ENCODE measurements at places on chromosomes 4 and X.

DNA sequence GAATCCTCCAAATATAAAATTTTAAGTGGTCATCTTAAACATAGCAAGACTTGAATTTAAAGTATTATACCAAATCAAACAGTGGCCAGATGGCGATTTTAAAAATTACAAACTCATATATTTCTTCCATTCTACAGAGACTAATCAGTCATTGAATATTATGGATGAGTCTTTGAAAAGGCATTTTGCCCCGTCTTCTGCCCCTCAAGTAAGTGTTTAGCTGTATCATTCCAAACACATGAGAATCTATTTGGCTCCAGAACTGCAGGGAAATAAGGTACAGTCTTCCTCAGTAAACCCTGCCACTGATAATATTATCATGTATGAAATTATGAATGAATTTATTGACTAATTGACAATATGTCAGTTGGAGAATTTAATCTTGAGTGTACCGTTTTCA is 191.0 kb downstream of the SLC7A11 start:
- DNase-seq = no peak

GRCh38 chrX:71623714-71624113 is 5.4 kb upstream of the CXCR3 start:
- no peak for DNase-seq

DNA sequence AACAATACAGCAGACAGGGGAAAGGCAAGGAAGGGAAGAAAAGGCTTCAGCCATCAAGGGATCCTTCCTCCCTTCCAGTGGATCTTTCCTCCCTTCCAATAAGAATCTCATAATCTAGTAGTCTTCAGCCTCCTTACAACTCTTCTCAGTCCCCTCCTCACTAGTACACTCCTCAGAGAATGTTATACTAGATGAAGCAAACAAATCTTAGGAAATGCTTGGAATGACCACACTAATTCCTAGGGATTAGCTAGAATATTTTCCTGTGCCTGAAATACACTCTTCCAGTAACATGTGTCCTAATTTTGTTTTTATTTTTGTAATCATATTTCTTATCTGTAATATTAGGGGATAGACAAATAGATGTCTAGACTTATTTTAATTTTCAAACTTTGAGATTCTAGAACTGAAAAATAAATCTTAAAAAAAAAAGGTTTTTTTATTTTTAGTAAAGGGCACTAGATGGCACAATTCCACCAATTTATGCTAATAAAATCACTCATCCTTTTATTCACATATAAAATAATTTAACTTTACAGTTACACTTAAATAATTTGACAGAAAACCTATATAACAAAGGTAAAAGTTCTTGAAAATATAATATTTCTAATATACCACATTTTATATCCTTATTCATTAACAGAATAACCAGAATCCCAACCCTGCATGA is 7.0 kb upstream of the STPG2 start:
- no peak for DNase-seq

DNA sequence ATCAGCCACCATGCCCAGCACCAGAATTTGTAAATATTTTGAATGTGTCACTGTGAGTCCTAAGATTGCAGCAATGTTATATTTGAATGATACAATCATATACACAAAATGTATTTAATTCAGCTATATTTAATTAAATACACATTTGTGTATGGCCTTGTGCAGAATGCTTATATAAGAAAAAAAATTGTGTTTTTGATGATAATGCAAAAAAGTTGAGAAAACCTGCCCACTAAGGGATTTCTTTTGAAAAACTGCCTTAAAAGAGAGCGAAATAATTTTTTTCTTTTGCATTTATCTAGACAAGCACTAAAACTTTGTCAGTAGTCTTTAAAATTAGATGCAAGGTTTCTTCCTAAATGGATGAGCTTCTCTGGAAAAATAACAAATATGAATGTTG is 68.1 kb upstream of the OTUD4 start:
- DNase-seq = no peak
